ENCODE measurements at places on chromosomes 2 and 18.

- DNase-seq, result no peak
These were observed 288.2 kb downstream of the IKZF2 start for GRCh38 chr2:212863185-212863588.

- no peak for DNase-seq
These were observed 379.1 kb upstream of the FIGN start for GRCh38 chr2:164114937-164115336.

- no peak for DNase-seq
These were observed 17.0 kb upstream of the KANSL1L start for GRCh38 chr2:210188190-210188589.

DNA sequence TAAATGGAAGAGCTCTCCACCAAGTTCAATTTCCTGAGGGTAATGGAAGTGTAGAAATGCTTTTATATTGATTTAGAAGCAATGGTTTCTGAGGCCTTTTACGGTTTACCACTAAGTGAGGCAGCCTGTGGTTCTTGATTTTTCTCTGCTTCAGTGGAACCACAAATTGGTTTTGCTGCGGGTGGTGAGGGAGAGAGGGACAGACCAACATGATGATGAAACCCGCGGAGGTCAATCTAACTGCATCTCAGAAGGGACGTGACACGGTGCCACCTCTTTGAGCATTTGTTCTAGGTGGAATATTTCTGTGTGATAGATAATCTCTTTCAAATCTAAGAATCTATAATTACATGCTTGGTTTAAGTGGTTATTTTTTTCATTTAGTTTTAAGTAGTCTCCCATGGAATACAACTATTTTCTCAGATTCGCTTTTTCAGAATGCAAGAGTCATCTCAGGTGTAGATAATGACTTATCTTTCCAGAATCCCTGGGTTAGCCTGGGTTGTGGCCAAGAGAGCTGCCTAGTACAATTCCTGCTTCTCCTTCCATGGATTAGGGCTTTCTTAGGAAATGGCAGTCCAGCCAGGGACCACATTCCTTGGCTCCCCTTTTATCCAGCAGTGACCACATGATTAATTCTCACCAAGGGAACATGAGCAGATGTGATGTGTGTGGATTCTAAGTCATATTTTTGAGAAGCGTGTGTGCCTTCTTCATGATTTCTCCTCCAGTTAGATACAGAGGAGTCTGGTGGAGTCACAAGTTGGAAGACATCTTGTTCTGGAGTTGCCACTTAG is 52.5 kb downstream of the KCNE4 start:
- no peak for DNase-seq
